ENCODE measurements at places on chromosomes 2 and 18. TPM values are rescaled to one million over a fixed set of nuclear protein-coding genes. Genes with fewer than 3 reads are reported as not detected.

GRCh38 chr2:181004647-181005325, 24.4 kb downstream of the UBE2E3 start:
- no peak overlapping the region for H3K27ac ChIP-seq
- H3K4me3 ChIP-seq: no peak overlapping the region
- H3K27me3 ChIP-seq: no peaks in the 10 kb centered on the region
- no peaks in the 10 kb centered on the region for H3K36me3 ChIP-seq

GRCh38 chr2:105118960-105119359, 81.1 kb downstream of the MRPS9 start:
- H3K27me3 ChIP-seq: no peaks in the 10 kb centered on the region
- H3K4me1 ChIP-seq: no peaks in the 10 kb centered on the region
- no peaks in the 10 kb centered on the region for H3K36me3 ChIP-seq
- no peak overlapping the region for H3K27ac ChIP-seq

The DCC gene
- not detected for total RNA-seq

DNA sequence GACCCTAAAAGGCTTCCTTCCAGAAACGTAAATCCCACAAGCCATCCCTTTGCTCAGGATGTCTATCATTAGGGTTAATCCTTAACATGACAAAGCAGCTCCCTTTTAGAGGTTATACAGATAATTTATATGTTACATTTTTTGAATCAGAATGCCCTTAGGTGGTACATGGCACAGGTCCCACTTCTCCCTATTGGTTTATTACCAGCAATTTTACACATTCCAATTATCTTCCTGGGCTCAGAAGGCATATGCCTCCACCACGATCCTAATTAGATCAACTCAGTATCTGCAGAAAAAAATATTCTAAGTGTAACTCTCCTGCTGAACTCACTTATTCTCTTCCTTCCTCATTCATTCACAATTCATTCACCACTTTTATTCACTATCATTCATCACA, 507.0 kb upstream of the MAP2 start:
- no peaks in the 10 kb centered on the region for H3K27me3 ChIP-seq
- H3K27ac ChIP-seq: no peak overlapping the region
- no peak overlapping the region for H3K4me3 ChIP-seq
- no peaks in the 10 kb centered on the region for H3K36me3 ChIP-seq
- no peaks in the 10 kb centered on the region for H3K4me1 ChIP-seq

DNA sequence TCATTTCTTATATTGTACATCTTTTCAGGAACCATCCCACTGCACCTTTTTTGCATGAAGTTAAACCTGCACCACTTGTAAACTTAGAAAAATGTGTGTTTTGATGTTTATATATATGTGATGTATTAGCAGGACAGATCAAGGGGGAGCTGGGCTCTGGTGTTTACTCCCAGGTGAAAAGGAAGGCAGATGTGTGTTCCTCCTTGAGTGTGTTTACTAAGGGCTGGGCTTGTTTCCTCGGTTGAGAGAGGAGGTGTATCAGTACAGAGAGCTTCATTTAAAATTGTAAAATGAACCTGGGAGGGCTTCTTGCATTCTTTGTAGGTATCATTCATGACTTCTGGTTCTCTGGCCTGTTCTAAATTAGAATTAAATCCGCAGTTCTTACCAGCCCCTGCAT, 14.8 kb downstream of the LPIN1 start:
- peaks cover 34% of the 10 kb centered on the region for H3K4me1 ChIP-seq
- H3K4me3 ChIP-seq: no peak overlapping the region
- no peaks in the 10 kb centered on the region for H3K27me3 ChIP-seq
- no peak for DNase-seq
- H3K36me3 ChIP-seq: peaks cover 4% of the 10 kb centered on the region
- H3K27ac ChIP-seq: no peak overlapping the region

DNA sequence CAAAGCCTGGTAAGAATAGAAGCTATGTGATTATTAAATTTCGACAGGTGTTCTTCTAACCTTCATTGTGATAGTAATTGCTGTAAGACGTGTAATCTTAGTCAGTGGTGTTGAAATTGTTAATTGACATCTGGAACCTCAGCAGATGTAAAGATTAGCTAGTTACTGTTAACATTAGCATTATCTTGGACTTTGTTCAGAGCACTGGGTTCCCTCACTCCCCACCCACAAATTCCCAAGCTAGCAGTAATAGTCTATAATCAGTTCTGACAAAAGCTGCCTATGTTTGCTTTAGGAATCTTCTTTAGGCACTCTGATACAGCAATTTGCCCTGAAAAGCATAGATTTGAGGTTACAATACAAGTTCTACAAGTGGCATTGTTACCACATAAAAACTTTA, 233.7 kb downstream of the EN1 start:
- H3K4me3 ChIP-seq: no peak overlapping the region
- H3K27ac ChIP-seq: no peak overlapping the region
- no peak for DNase-seq
- no peaks in the 10 kb centered on the region for H3K27me3 ChIP-seq

DNA sequence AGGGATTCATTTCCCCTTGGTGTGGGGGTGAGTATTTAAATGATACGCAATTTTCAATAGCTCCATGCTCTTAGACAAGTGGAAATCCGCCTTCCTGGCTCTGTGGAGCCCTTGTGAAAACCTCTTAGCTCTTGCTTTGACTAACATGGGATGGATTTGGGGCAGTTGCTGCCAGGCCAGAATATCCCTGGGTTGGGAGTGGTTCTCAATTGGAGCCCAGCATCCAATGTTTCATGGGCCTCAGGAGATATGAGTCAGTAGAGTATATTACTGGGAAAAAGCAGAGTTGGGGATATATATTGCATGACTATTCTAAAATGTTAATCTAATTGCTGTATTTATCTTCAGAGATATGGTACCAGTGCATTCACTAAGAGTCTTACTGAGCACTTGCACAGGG, 104.4 kb upstream of the IL1R2 start:
- no peak overlapping the region for H3K27ac ChIP-seq
- no peaks in the 10 kb centered on the region for H3K27me3 ChIP-seq
- peaks cover 81% of the 10 kb centered on the region for H3K36me3 ChIP-seq

The ODC1 gene
- total RNA-seq: 56.8 TPM

DNA sequence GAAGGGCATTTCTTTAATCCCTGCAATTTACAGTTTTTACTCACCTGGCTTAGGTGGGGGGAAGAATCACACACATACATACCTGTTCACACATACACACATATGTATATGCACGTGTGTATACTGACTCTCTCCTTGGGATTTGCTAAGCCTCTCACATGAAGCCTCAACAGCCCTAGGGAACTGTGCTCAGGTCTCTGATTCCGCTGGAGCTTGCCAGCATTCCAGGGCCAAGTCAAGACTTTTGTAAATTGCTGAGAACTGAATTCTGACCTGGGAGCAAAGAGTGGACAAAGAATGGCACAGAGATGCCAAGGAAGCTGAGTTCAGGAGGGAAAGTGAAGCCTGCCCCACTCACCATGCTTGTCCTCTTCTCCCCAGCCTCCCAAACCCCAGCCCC, 177.3 kb downstream of the TMEM247 start:
- no peaks in the 10 kb centered on the region for H3K27me3 ChIP-seq
- no peak overlapping the region for H3K27ac ChIP-seq
- DNase-seq: no peak
- peaks cover 3% of the 10 kb centered on the region for H3K4me1 ChIP-seq
- H3K36me3 ChIP-seq: no peaks in the 10 kb centered on the region

DNA sequence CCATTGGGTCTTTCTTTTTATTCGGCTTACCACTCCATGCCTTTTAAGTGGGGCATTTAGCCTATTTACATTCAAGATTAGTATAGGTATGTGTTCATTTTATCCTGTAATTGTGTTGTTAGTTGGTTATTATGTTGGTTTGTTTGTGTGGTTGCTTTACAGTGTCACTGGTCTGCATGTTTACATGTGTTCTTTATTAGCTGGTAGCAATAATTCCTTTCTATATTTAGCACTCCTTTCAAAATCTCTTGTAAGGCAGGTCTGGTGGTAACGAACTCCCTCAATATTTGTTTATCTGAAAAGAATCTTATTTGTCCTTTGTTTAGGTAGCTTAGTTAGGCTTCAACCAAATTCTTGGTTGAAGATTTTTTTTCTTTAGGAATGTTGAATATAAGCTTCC, 68.7 kb upstream of the XDH start:
- H3K27ac ChIP-seq: no peak overlapping the region
- H3K4me3 ChIP-seq: no peak overlapping the region
- no peaks in the 10 kb centered on the region for H3K27me3 ChIP-seq

DNA sequence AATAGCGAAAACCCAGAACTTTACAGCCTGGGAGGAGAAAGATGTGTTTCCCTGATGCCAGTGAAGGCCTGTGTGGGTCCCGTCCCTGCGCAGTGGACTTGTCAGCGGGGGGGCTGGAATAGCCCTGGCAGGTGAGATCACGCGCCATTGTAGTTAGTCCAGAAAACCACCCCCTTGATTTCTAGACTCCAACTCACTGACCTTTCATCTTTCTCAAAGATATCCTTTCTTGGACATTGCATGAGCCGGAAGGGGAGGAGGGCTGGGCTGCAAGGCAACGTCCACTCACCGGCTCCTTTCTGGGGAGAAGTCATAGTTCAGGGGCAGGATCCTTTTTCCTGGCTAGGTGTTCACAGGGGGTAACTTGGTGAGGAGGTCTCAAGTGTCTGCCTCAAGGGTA, 22.3 kb upstream of the ASAP2 start:
- no peaks in the 10 kb centered on the region for H3K4me1 ChIP-seq
- no peak overlapping the region for H3K4me3 ChIP-seq
- DNase-seq: no peak
- no peaks in the 10 kb centered on the region for H3K27me3 ChIP-seq
- H3K36me3 ChIP-seq: no peaks in the 10 kb centered on the region

GRCh38 chr2:69509011-69509749, 71.9 kb upstream of the NFU1 start:
- H3K4me1 ChIP-seq: no peaks in the 10 kb centered on the region
- H3K4me3 ChIP-seq: no peak overlapping the region
- no peak overlapping the region for H3K27ac ChIP-seq
- peak; percentile 58 for DNase-seq

GRCh38 chr2:82478641-82479040, 1980.4 kb downstream of the SUCLG1 start:
- H3K4me3 ChIP-seq: no peak overlapping the region
- no peak overlapping the region for H3K27ac ChIP-seq
- no peaks in the 10 kb centered on the region for H3K36me3 ChIP-seq
- H3K4me1 ChIP-seq: no peaks in the 10 kb centered on the region
- no peaks in the 10 kb centered on the region for H3K27me3 ChIP-seq
- no peak for DNase-seq

The DSG2 gene
- total RNA-seq: 0.86 TPM

GRCh38 chr2:231930593-231931281, 4.5 kb upstream of the NPPC start:
- peak; percentile 61 for DNase-seq
- H3K4me1 ChIP-seq: peaks cover 17% of the 10 kb centered on the region

DNA sequence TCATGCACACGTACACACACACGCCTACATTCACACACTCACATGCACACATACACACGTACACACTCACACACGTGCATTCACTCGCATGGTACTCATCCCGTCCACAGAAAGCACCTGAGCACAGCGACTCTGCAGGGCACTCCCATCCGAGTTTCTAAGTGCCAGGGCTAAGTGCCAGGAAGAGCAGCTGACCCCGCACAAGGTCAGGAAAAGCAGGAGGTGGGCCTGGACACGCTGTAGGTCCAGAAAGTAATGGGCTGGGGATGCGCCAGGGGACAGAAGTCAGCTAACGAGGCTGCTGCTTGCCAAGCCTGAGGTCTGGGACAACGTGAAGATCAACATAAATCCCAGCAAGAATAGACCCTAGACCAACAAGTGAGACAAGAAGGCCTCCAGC, 15.8 kb downstream of the ADI1 start:
- no peak overlapping the region for H3K27ac ChIP-seq
- DNase-seq: no peak

DNA sequence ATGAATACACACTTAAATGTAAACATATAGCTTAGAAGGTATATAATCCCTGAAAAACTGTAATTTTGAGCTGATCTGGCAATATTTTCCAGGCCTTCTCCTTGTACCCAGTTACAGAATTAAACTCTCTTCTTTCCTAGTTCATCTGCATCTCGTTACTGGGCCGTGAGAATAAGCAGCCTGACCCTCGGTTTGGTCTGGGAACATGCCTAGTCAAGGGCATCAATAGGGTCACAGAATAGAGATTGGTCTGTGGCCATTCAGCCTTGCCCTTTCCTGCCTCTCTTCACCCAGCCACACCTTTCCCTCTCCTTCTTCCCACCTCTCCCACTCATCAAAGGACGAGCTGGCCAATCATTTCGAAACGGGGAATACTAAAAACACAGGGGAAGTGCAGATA, 27.3 kb downstream of the SULT1C2 start:
- H3K27me3 ChIP-seq: no peaks in the 10 kb centered on the region
- no peak overlapping the region for H3K4me3 ChIP-seq
- H3K36me3 ChIP-seq: no peaks in the 10 kb centered on the region

- no peak overlapping the region for H3K4me3 ChIP-seq
- no peak overlapping the region for H3K27ac ChIP-seq
- H3K27me3 ChIP-seq: no peaks in the 10 kb centered on the region
- H3K36me3 ChIP-seq: no peaks in the 10 kb centered on the region
- no peaks in the 10 kb centered on the region for H3K4me1 ChIP-seq
- no peak for DNase-seq
Observed at GRCh38 chr2:150752229-150752628, 264.8 kb upstream of the RND3 start.

- no peak overlapping the region for H3K27ac ChIP-seq
- no peaks in the 10 kb centered on the region for H3K27me3 ChIP-seq
- H3K4me1 ChIP-seq: no peaks in the 10 kb centered on the region
- DNase-seq: no peak
Observed at GRCh38 chr2:136334967-136335366, 217.0 kb upstream of the CXCR4 start.

The KCNE4 gene
- total RNA-seq: 0.74 TPM

- H3K27ac ChIP-seq: no peak overlapping the region
- DNase-seq: no peak
- H3K4me3 ChIP-seq: no peak overlapping the region
Observed at GRCh38 chr2:10971888-10972260, 60.1 kb downstream of the KCNF1 start.

The SATB2 gene
- total RNA-seq: 2.4 TPM

DNA sequence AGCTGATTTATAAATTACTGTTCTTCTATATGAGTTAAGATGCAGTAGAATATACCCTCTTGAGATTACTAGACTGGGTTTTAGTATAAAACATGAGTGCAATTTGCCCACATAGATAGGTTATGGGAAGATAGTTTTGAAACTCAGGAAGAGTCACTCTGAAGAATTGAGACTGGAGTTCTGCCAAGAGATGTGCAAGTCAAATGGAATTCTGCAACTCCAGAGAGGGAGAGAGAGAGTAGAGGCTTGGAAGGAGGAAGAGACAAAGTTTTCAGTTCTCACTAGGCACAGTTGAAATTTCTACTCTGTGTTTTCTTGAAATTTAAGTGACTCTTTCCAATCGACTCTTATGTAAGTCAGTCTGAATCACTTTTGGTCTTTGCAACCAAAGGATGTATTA, 878.8 kb downstream of the TSN start:
- no peak for DNase-seq
- no peaks in the 10 kb centered on the region for H3K36me3 ChIP-seq
- no peak overlapping the region for H3K4me3 ChIP-seq
- no peaks in the 10 kb centered on the region for H3K27me3 ChIP-seq
- no peak overlapping the region for H3K27ac ChIP-seq
- H3K4me1 ChIP-seq: no peaks in the 10 kb centered on the region

The TMEM198 gene
- total RNA-seq: 1.8 TPM

The GTF3C2 gene
- 31.3 TPM for total RNA-seq

- DNase-seq: no peak
- no peaks in the 10 kb centered on the region for H3K36me3 ChIP-seq
- H3K4me3 ChIP-seq: no peak overlapping the region
- no peaks in the 10 kb centered on the region for H3K27me3 ChIP-seq
- no peak overlapping the region for H3K27ac ChIP-seq
Observed at GRCh38 chr2:104375206-104375605, 478.7 kb upstream of the POU3F3 start.

GRCh38 chr2:102107741-102108070, 34.8 kb upstream of the IL1R1 start:
- no peaks in the 10 kb centered on the region for H3K36me3 ChIP-seq
- H3K4me3 ChIP-seq: no peak overlapping the region
- H3K27me3 ChIP-seq: no peaks in the 10 kb centered on the region
- no peak overlapping the region for H3K27ac ChIP-seq
- no peak for DNase-seq
